SJSA1 (cell line): ENCODE measurements at places on chromosomes 12 and 14. TPM values are rescaled to one million over a fixed set of nuclear protein-coding genes. Genes with fewer than 3 reads are reported as not detected.

DNA sequence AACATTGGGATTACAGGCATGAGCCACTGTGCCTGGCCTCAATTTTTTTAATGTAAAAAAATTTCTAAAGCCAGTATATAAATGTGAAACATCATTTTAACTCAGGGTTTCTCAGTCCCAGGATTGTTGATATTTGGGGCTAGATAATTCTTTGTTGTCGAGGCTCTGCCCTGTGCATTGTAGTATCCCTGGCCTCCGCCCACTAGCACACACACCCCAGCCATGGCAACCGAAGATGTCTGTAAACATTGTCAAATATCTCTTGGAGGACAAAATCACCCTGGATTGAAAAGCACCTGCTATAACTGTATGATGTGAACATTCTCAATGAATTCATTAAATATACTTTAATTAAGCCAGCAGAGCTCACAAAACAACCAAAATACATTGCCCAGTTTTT lies 8.4 kb upstream of the CIT start:
- 0 out of 2 replicates have a peak, but pooled peaks cover 3% of the 10 kb centered on the region for H3K4me1 ChIP-seq
- H3K27ac ChIP-seq, result no peak overlapping the region
- no peaks in the 10 kb centered on the region for H3K36me3 ChIP-seq
- DNase-seq, result no peak

DNA sequence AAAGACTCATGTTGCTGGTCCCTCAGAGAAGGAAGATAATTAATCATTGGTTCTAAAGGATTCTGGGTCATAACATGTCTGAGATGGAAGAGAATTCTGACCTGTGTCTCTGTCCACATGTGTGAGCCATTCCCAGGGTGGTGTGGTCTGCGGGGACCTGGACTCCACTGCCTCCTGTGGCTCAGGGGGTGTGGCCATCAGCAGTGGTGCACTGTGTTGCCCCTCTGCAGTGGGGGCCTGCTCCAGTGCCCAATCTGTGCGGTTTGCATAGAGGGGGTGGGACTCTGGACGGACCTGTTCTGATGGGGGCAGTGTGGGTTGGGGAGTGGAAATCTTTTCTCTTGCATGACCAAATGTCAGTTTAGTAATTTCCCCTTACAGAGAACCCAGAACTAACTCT lies 13.5 kb downstream of the KRT85 start:
- H3K27me3 ChIP-seq, result peaks cover 11% of the 10 kb centered on the region
- H3K36me3 ChIP-seq, result no peaks in the 10 kb centered on the region
- H3K27ac ChIP-seq, result no peak overlapping the region
- no peak overlapping the region for H3K4me3 ChIP-seq
- DNase-seq, result no peak
- no peaks in the 10 kb centered on the region for H3K4me1 ChIP-seq

- peaks cover 11% of the 10 kb centered on the region for H3K4me1 ChIP-seq
- H3K4me3 ChIP-seq, result no peak overlapping the region
- no peak for DNase-seq
- H3K27ac ChIP-seq, result no peak overlapping the region
Observed at GRCh38 chr12:14387219-14387871, 21.9 kb downstream of the ATF7IP start.

GRCh38 chr14:71466946-71467345 lies 465.3 kb upstream of the RGS6 start:
- no peak overlapping the region for H3K4me3 ChIP-seq
- 0 out of 2 replicates have a peak, but pooled peaks cover 4% of the 10 kb centered on the region for H3K36me3 ChIP-seq
- DNase-seq, result no peak
- peak overlapping the region; percentile 19 for H3K27ac ChIP-seq
- peaks cover 34% of the 10 kb centered on the region for H3K4me1 ChIP-seq

DNA sequence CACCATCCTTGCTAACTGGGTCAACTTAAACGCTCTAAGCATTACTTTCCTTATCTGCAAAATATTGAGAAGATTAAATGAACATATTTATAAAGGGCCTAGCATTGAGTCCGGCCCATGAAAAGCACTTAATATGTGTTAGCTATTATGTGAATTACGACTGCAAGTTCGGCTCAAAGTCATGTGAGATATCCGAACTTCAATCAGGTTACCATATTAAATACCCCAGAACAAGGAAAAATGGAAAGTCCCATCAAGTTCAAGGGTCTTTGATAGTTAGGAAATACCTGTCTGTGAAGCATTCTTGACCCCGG lies 487 bp upstream of the NRDE2 start:
- peaks cover 15% of the 10 kb centered on the region for H3K27me3 ChIP-seq
- no peak for DNase-seq
- 0 out of 2 replicates have a peak overlapping the region, but pooled peaks have one; percentile 15 for H3K27ac ChIP-seq
- H3K4me3 ChIP-seq, result peak overlapping the region; percentile 59

GRCh38 chr12:56129206-56129941 lies 1.3 kb downstream of the ESYT1 start:
- peak overlapping the region; percentile 53 for H3K4me3 ChIP-seq
- H3K27ac ChIP-seq, result no peak overlapping the region
- peaks cover 19% of the 10 kb centered on the region for H3K4me1 ChIP-seq
- H3K27me3 ChIP-seq, result no peaks in the 10 kb centered on the region

PLCZ1 gene
- total RNA-seq, result not detected in 2 replicates

GLS2 gene
- total RNA-seq, result not detected in 2 replicates
